ENCODE measurements at places on chromosomes 16 and 17. TPM values are rescaled to one million over a fixed set of nuclear protein-coding genes. Genes with fewer than 3 reads are reported as not detected.
A peak's percentile ranks its signal among the peaks of the same experiment; 100 is the strongest.

Gene HSD17B1
- 1.4 TPM for total RNA-seq

Gene CRYM
- total RNA-seq = 63.3 TPM

DNA sequence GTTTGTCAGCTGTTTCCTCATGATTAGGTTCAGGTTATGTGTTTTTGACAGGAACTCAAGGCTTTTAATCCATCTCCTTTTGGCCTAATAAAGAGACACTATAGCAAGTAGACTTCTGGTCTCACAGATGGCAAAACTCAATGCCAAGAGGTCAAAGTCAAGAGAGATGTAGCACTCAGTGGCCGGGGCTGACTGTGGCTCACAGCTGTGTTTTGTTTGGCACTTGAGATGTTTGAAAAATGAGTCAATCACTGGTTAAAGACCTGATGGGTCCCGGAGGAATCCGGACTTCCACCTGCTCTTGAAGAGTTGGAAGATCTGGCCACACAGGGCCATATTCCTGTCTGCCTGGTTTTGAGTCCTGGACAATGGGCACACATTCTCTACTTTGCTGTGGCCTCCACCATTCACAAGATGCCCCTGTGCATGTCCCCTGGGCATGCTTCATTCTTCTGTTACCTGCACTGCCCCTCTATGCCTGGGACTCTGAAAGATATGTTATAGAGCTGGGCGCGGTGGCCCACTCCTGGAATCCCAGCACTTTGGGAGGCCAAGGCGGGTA, 210.3 kb downstream of the SNX29 start:
- DNase-seq = peak; percentile 53

GRCh38 chr16:27231692-27232060, 28.4 kb downstream of the KDM8 start:
- DNase-seq = no peak

Gene GOSR1
- total RNA-seq = 28.8 TPM

- no peak for DNase-seq
These were observed 29.5 kb upstream of the GSE1 start for GRCh38 chr16:85583491-85584181.

Gene HS3ST3B1
- 1.5 TPM for total RNA-seq

Gene PRM2
- not detected for total RNA-seq

Gene SECTM1
- total RNA-seq = 4.9 TPM

GRCh38 chr17:11035681-11036080, 197.8 kb upstream of the PIRT start:
- no peak for DNase-seq

DNA sequence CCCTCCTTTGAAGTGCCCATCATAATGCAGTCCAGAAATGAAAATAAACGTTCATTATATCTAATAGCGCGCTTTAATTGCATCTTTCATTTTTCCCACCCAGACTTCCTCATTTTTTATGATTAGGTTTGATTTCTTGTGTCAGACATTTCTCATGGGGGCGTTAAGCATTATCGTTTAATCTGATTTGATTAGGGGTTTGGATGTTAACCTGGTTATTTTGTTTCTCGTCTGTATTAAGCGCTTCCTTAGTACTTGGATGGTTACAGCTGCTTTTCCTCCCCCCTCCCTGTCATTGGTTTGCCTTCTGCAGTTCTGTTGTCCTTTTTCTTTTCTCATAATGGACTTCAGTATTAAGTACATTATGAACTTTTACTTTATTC, 540 bp downstream of the MFSD11 start:
- no peak for DNase-seq

Gene ZNF688
- 12.2 TPM for total RNA-seq

Gene KRT38
- total RNA-seq = not detected

GRCh38 chr16:49835161-49835777, 20.6 kb downstream of the ZNF423 start:
- no peak for DNase-seq

Gene ETV4
- total RNA-seq = 0.41 TPM

Gene BMERB1
- total RNA-seq = 61.4 TPM

- no peak for DNase-seq
These were observed 160.3 kb upstream of the RPH3AL start for GRCh38 chr17:512926-513325.

DNA sequence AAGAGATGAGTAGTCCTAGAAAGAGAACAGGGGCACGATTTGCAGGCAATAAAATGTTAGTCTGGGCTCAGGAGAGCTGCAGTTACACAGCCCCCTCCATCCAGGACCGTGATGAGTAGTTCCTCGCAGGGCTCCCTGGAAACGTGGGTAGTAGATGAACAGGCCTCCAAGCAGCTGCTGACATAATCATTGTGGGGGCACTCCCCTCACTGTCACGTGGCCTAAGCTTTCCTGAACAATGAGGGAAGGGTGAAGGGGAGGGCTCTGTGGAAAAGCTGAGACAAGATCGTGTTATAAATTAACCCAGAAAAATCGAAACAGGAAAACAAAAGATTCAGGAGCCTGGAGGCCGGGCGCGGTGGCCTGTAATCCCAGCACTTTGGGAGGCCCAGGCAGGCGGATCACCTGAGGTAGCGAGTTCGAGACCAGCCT, 1.3 kb upstream of the PER1 start:
- DNase-seq = no peak

- DNase-seq = no peak
These were observed 25.7 kb downstream of the PHKB start for GRCh38 chr16:47486856-47487255.

GRCh38 chr16:78362524-78363135, 263.2 kb downstream of the WWOX start:
- DNase-seq = no peak

GRCh38 chr16:13143551-13143950, 242.2 kb downstream of the SHISA9 start:
- no peak for DNase-seq

DNA sequence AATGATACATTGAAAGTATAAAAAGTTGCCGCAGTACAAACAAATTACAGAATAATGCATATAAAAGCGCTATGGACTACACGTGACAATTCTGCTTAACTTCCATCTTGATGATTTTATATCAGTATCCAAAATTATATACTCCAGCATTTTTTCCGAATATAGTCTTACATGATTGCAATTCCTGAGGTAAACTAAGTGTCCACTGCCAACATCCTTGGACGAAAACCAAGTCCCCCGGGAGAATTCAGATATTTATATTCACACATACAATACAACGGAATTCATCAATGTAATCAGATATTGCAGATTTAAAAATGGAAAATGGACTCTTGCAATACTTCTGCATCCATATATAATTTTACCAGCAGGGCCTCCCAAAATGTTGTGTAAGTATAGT, 8.9 kb upstream of the MYH11 start:
- no peak for DNase-seq

- DNase-seq = no peak
These were observed 105.2 kb downstream of the C16orf95 start for GRCh38 chr16:87212026-87212425.

- DNase-seq = no peak
These were observed 22.4 kb upstream of the SCNN1B start for GRCh38 chr16:23279721-23280153.

DNA sequence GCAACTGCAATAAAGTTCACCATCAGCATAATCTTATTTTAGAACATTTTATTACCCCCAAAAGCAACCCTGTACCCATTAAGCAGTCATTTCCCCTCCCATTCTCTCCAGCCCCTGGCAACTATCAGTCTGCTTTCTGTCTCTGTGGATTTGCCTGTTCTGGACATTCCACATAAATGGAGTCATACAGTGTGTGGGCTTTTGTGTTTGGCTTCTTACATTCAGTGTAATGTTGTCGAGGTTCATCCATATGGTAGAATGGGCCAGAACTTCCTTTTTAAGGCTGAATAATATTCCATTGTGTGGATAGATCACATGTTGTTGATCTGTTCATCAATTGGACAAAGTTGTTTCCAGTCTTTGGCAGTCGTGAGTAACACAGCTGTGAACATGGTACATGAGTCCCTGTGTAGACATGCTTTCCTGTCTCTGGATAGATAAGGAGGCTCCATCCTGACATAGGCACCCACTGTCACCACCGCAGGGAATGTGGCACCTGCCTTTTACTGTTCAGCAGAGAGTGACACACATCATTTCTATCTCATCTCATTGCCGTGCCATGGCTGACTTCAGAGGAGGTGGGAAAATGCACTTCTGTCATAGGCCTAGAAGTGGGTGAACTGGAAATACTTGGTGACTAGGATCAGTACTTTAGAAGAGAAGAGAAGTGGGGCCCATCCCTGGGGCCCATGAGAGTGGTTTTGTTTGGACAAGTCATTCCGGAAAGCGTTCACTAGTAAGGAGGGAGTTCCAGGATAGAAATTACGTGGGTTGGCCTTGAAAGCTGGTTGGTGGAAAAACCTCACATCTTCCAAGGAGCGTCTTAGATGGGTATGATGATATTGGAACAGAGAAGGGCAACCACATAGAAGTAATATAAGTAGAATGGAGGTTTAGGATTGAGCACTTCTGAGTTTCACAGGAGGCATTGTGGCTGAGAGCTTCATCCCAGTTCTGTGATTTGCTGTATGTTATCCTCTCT, 25.8 kb downstream of the EPN2 start:
- no peak for DNase-seq

GRCh38 chr17:5019475-5019956, 15.7 kb downstream of the SLC52A1 start:
- DNase-seq = no peak

- DNase-seq = no peak
These were observed 4.0 kb downstream of the SYNGR3 start for GRCh38 chr16:1993731-1994131.

DNA sequence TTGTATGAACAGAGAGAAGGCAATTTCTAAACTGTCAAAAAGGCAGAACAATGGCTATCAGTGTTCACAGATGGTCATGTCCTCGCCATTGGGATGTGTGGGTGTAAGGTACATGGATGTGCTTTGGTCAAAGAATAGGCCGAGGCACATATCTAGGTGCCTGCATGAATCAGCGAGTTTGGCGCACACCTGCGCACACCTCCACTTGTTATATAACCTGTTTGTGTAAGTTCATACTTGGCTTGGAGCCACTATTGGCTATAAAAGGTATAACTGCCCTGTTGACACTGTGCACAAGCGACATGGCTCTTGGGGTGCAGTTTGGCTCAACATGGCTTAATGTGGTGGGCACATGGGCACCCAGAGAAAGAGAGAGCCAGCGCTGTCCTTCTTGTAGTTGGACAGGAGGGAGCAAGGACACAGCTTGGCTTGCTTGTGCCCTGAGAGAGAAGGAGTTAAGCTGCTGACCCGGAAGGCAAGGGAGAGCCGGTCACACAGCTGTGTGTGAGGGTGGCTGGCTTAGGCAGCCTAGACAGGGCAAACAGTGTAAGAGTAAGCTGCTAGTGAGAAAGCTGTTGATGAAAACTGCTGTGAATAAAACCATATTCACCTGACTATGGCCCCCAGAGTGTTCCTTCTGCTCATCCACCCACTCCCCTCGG, 499.1 kb downstream of the KCNJ2 start:
- DNase-seq = no peak

DNA sequence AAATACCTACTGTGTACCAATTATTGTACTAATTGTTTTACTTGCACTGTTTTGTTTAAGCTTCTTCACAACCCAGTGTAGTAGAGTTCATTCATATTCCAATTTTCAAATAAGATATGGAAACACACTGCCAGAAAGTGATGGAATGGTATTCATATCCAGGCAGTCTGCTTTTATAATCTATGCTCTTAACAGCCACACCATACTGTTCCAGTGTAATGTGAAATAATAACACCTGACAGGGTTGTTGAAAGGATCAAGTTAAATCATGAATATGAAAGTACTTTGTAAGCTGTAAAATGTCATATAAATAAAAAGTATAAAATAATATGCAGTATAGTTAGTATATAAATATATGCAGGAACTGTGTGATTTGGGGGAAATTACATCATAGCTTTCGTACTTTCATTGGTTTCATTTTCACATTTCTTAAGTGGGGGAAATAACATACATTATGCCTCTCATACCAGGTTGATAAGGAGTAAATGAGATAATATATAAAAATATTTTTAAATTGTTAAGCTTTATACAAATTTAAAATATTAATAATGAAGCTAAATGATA, 230.8 kb downstream of the TANC2 start:
- DNase-seq = no peak

Gene HSD17B2
- not detected for total RNA-seq

DNA sequence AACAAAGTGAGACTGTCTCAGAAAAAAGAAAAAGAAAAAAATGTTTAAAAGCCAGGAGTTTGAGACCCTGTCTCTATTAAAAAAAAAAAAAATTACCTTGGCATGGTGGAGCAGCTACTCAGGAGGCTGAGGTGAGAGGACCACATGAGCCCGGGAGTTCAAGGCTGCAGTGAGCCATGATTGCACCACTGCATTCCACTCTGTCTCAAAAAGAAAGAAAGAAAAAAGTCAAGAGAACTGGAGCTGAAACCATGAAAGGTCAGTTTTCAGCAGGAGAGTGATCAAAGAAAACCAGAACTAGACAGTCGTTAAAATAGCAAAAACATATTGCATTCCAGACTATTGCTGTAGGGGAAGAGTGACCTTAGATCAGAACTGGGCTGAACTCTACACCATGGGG, 8.8 kb downstream of the QPRT start:
- no peak for DNase-seq

DNA sequence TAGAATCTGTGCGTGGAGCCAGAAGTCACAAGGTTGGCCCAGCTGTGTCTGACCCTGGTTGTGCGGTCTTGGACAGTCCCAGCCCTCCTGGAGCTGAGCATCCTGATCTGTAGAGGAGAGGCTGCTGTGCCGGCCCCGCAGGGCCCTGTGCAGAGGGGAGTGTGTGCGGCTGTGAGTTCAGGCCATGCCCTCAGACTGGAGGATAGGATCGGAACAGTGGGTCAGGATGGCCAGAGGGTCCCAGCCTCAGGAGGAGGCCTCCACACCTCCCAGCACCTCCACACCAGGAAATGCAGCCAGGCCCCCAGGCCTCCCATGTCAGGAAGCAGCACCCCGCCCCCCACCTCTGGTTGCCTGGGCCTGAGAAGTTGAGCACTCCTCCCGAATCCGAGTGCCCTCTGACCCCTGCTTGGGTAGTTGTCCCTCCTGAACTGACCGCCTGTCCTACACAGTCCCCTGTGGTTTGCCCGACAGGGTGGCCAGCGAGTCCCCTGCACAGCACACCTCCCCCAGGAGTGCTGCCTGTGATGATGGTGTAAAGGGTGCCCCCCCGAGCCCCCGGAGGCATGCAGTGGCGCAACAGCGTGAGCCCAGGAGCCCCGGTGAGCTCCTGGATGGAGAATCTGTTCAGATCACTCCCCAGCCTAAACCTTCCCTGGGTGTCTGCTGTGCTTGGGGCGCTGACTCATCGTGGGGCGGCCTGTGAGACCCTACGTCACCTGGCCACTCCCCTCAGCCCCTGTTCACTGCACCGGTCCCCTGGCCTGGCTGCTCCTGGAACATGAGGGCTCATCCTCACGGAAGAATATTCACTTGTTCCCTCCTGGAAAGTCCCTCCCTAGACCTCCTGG, 285.2 kb downstream of the SEC14L1 start:
- peak; percentile 63 for DNase-seq

Measured in Right ventricle myocardium inferior (tissue), 1 donor.